ENCODE measurements at places on chromosomes 3 and 15. TPM values are rescaled to one million over a fixed set of nuclear protein-coding genes. Genes with fewer than 3 reads are reported as not detected.

GRCh38 chr3:147669077-147669476, 259.9 kb downstream of the ZIC1 start:
- no peaks in the 10 kb centered on the region for H3K36me3 ChIP-seq
- no peak overlapping the region for H3K27ac ChIP-seq
- no peak for DNase-seq
- H3K4me1 ChIP-seq, result no peaks in the 10 kb centered on the region

- H3K36me3 ChIP-seq, result no peaks in the 10 kb centered on the region
- no peak for DNase-seq
- no peaks in the 10 kb centered on the region for H3K4me1 ChIP-seq
These were observed 62.4 kb upstream of the SIAH2 start for GRCh38 chr3:150825192-150825915.

RTP4 gene
- 7.2 TPM for total RNA-seq

DNA sequence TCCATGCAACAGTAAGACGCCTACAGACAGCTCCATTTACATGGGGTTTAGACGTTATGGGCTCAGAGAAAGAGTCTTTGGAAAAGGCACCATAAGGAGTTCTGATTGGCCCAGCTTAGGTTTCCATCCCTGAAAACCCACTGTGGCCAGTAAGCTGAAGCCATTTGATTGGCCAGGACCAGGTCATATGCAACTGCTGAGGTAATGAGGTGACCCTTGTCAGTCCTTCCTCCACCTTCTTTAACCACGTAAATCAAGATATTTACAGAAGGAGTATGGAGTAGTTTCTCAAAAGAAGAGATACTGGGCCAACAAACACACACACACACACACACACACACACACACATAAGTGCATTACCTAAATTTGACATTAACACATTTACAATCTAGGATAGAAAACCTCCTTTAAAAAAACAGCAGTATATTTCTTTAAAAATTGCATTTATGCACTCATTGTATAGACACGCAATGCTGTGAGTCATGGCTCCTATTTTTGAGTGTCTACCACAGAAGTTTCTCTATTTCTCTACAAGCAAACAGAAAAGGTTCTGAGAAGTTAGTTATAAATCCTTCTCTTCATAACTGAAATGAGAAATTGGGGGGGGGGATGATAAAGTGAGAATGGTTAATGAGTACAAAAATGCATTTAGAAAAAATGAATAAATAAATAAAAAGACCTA, 16.3 kb upstream of the MB21D2 start:
- no peak overlapping the region for H3K4me3 ChIP-seq
- no peaks in the 10 kb centered on the region for H3K36me3 ChIP-seq
- no peaks in the 10 kb centered on the region for H3K27me3 ChIP-seq
- DNase-seq, result no peak
- H3K4me1 ChIP-seq, result no peaks in the 10 kb centered on the region
- H3K27ac ChIP-seq, result no peak overlapping the region
